ENCODE measurements at places on chromosomes 3 and 15.

DNA sequence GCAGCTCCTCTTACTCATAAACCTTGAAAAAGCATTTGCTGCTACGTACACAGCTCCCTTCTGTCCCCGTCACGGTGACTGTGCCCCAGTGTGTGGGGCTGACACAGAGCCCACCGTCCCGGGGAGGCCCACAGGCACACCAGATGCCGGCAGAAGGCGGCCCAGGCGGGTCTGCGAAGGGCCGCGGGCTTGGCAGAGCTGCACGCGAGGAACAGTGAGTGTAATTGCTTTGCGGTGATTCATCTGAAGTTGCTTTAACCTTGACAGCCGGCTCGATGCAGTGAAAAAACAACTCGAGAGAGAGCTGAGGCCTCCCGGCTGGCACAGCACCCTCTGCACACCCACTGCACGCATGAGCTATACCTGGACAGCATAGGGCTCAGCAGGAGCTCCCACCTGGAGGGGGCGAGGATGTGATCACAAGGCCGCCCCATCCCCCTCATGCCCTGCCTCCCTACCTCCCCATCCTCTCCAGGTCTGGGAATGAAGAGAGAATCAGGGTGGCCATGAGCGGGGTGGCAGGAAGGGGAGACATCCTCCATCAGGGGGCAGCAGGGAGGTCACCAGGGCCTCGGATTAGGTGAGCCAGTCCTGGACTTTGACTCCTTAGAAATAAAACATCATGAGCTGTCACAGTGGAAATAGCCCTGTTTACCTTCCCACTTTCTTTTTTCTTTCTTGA lies 172.7 kb downstream of the MEGF11 start:
- DNase-seq: no peak
- no peak overlapping the region for H3K4me3 ChIP-seq
- H3K36me3 ChIP-seq: no peaks in the 10 kb centered on the region
- H3K27me3 ChIP-seq: no peaks in the 10 kb centered on the region

GRCh38 chr15:67232591-67232990 lies 21.9 kb downstream of the AAGAB start:
- H3K36me3 ChIP-seq: no peaks in the 10 kb centered on the region
- H3K4me1 ChIP-seq: no peaks in the 10 kb centered on the region

GRCh38 chr3:152554980-152555379 lies 280.0 kb upstream of the P2RY1 start:
- H3K27ac ChIP-seq: no peak overlapping the region
- H3K4me3 ChIP-seq: no peak overlapping the region
- no peaks in the 10 kb centered on the region for H3K36me3 ChIP-seq
- no peak for DNase-seq
- no peaks in the 10 kb centered on the region for H3K27me3 ChIP-seq
- H3K4me1 ChIP-seq: no peaks in the 10 kb centered on the region

DNA sequence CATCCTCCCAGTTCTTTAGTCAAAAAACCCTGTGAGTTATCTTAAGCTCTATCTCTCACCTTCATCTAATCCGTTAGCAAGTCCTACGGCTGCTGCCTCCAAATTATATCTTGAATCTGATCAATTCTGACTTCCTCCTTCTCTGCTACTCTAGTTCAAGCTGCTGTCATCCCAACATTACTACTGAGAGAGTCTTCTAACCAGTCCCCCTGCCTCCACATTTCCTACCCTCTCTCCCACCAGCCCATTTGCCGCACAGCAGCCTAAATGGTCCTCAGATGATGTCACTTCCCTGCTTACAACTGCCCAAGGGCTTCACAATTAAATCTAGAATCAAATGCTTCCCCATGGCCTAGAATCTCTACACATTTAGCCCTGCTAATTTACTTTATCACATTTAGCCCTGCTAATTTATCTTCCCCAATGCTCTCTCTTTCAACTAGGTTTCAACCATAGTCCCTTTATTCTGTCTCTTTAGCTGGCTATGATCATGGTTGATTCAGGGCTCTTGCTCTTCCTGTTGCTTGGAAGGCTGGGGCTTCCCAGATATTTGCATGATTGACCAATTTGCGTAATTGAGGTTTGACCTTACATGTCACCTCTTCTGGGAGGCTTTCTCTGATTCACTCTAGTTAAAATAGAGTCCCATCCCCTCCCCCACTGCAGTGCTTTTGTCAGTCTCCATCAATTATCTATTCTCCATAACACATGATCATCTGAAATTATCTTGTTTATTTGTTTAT lies 11.0 kb upstream of the ARL14 start:
- no peaks in the 10 kb centered on the region for H3K27me3 ChIP-seq
- no peak for DNase-seq
- H3K4me3 ChIP-seq: no peak overlapping the region
- no peaks in the 10 kb centered on the region for H3K36me3 ChIP-seq
- H3K27ac ChIP-seq: no peak overlapping the region
- H3K4me1 ChIP-seq: 0 out of 2 replicates have a peak, but pooled peaks cover 1% of the 10 kb centered on the region

DNA sequence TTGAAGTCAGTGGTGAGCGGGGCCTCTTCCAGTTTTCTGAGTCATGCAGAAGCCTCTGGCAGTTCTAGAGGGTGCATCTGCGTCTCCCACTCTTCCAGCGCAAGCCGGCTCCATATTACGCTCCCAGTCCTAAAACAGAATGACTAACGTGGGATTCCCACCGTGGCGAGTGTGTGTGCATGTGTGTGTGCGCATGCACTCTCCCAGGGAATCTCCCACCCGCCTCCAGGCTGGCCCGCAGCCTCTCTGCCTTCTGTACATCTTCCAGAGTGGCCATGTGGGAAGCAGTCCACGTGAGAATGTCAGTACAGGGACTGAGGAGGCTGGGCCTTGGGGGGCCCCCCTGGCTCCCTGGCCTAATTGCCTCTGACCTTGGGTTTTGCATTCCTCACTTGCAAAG lies 87.7 kb downstream of the LSM3 start:
- DNase-seq: no peak
- no peaks in the 10 kb centered on the region for H3K36me3 ChIP-seq
- H3K4me1 ChIP-seq: no peaks in the 10 kb centered on the region

DNA sequence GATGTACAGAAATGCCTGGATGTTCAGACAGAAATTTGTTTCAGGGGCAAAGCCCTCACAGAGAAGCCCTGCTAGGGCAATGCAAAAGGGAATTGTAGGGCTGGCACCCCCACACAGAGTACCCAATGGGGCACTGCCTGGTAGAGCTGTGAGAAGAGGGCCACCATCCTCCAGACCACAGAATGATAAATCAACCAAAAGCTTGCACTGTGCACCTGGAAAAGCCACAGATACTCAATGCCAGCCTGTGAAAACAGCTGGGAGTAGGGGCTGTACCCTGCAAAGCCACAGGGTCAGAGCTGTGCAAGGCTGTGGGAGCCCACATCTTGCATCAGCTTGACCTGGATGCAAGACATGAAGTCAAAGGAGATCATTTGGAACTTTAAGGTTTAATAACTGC lies 477.9 kb upstream of the NECTIN3 start:
- H3K4me3 ChIP-seq: no peak overlapping the region
- no peaks in the 10 kb centered on the region for H3K27me3 ChIP-seq
- no peaks in the 10 kb centered on the region for H3K36me3 ChIP-seq
- no peaks in the 10 kb centered on the region for H3K4me1 ChIP-seq

DNA sequence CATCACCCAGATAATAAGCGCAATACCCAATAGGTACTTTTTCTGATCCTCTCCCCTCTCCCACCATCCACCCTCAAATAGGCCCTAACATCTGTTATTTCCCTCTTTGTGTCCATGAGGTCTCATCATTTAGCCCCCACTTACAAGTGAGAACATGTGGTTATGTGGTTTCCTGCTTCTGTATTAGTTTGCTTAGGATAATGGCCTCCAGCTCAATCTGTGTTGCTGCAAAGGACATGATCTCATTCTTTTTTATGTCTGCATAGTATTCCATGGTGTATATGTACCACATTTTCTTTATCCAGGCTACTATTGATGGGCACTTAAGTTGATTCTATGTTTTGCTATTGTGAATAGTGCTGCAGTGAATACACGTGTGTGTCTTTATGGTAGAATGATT lies 165.4 kb downstream of the MBNL1 start:
- no peaks in the 10 kb centered on the region for H3K36me3 ChIP-seq
- H3K4me1 ChIP-seq: no peaks in the 10 kb centered on the region
- H3K27me3 ChIP-seq: no peaks in the 10 kb centered on the region
- H3K27ac ChIP-seq: no peak overlapping the region
